ENCODE measurements at places on chromosomes 7 and 10.

DNA sequence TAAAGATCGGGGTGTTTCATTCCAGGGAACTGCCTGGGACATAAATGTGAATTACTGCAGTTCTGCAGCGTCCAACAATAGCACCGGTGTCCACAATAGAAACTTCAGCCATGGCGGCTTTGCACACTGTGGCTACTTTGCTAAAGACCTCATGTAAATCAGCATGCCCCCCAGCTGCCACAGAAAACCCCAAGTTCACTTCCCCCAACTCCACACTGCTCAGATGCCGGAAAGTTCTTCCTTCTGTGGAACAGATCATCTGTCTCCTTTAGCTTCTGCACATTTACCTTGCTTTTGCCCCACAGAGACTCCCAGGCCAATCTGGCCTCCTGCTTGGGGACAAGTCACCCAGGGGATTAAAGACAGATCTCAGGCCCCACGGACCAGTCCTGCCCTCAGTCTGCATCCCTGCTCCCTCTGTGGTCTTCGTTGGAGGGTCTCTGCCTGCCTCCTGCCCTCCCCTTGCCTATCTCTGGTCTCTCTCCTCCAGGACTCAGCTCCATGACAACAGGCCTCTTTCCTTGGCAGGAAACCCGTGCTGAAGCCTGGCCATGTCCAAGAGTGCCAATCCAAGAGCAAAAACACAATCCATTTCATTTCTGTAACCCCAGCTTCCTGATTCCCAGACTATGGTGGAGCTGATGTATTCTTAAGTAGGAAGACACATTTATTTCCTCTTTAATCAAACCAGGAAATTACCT, 403.2 kb downstream of the RPS24 start:
- DNase-seq = no peak

- no peak for DNase-seq
Observed at GRCh38 chr7:137928626-137929025, 73.3 kb downstream of the CREB3L2 start.

GRCh38 chr10:75166623-75166972, 44.0 kb upstream of the VDAC2 start:
- DNase-seq = no peak

DNA sequence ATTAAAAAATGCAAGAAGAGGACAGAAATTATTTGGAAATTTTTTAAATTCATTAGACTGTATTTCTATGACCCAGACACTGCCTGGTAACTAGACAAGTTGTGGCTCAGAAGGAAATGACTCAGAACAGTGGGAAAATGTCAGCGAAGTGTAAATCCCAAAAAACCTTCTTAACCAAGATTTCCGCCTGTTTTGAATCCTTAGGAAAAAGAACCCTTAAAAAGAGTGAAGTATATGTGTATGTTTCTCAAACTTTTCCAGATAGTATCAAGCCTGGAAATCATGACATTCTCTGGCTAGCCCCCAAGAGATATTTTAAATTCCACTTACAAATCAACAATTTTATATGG, 42.7 kb upstream of the PLXNA4 start:
- DNase-seq = no peak

GRCh38 chr7:99021941-99022560, 121.9 kb downstream of the SMURF1 start:
- DNase-seq = no peak

DNA sequence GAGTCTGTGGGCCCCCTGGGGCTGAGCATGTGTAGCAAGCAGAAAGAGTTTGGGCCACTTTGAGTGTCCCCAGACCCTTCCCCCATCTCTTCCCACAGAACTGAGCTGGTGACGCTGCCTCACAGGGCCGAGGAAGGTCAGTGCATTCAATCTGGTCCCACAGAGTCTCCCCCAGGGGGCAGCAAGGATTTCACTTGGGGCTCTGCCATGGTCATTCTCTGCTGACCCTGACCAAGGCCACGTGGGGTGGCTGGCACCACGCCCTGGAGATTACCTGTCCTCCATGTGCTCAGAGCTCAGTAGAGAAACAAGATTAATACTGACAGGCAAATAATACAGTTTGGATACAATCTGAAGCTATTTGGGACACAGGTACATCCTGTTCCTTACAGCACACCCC, 30.2 kb downstream of the ADRA2A start:
- no peak for DNase-seq

DNA sequence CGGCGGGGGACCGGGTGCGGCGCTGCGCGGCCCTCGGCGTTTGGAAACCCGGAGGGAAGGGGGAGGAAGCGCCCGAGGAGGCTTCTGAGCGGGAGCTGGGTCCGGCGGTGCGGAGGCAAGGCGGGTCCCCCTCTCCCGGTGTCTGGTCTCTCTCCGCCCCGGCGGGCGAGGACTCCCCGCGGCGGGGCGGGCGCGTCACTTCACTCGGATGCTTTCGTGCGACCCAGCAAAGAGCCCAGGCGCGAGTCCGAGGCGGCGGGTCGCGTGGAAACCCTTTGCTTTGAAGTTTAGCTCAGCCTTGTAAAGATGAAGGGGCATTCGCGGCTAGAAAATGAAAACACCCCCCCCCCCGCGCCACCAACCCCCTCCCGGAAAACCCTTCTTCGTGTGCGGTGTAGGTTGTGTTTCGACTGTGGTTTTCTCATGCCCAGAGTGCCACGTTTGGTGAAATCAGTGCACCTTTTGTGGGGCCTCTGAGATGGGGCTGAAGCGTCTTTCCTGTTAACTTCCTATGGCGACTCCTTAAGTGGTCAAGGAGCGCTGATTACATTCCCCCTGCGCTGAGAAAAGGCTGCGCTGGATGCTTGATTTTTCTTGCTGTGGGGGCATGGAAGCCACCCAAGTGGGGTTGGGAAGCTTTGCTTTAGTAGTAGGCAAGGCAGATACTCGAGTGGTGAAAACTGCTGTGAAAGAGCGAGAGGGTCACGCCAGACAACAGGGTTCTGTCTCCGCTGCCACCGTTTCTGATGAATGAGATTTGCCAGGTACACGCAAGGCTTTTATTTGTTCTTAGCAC, 876 bp downstream of the GNAI1 start:
- no peak for DNase-seq
